ENCODE measurements at places on chromosomes 11 and 22.
A peak's percentile ranks its signal among the peaks of the same experiment; 100 is the strongest.

DNA sequence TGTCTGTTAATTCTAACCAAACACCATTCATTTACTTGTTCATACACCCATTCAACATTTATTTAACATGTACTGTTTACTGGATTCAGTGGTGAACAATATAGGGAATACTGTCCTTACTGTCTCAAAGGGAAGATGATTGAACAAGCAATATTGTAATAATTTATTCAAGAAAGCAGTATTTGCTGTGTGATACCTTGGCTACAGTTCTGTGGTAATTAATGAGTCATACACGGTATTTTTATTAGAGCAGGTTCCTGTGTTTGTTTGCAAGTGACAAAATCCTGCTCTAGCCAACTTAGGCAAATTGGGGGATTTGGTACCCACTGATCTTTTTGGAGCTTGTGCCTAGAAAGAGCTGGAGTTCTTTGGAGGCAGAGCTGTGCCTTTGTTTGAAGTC, 15.7 kb downstream of the PIH1D2 start:
- no peak for DNase-seq

- no peak for DNase-seq
Measured at GRCh38 chr22:39115977-39116621, 19.1 kb downstream of the APOBEC3H start.

DNA sequence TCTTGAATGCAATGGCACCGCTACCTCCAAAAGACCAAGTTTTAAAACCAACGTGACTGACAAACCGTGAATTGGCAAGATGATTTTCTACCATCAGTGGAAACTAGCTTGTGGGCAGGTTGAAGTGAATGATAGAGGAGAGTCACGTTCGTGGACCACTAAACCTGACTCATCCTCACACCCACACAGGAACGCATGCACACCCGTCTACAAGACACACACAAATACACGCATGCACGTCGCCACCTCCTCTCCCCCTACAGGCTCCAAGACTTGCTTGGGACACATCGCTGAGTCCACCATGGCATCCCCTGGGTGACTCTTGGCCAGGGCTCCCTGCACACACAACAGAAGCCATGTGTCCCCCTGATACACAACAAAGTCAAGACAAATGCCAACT, 14.4 kb downstream of the TMPRSS6 start:
- no peak for DNase-seq

GRCh38 chr11:75527938-75528735, 2.4 kb upstream of the GDPD5 start:
- DNase-seq, result no peak

GRCh38 chr11:75147875-75148263, 3.0 kb upstream of the SLCO2B1 start:
- DNase-seq, result no peak

GRCh38 chr11:66478729-66479393, 1.4 kb upstream of the DPP3 start:
- DNase-seq, result no peak

- DNase-seq, result no peak
Measured at GRCh38 chr22:43304831-43305590, 38.2 kb downstream of the SCUBE1 start.

DNA sequence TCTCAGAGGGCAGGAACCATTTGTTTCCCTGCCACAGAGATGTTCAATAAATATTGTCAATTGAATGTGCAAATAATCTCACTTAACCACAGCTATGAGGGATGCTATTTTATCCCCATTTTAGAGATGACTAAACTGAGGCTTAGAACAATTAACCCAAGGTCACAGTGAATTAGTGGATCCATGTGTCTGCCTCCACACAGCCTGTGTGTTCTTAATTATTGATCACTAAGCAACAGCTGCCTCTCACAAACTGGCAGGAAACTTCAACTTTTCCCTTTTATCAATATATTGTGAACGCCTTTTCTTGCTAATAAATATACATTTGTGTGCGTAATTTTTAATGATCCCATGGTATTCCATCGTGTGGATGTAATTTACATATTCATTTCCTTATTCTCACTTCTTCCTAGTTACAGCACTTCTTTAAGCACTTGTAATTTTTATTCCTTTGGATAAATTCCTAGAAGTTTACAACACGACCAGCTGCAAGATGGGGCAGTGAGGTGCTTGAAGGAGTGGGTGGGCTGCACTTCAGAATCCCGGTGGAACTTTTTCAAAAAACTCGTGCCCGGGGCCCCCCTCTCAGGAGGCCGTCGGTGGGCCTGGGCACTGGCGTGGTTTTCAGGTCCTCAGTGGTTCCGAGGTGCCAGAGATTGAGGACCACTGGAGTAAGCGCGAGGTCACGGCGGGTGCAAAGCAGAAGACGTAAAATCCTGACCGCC, 915 bp upstream of the SREBF2 start:
- no peak for DNase-seq

DNA sequence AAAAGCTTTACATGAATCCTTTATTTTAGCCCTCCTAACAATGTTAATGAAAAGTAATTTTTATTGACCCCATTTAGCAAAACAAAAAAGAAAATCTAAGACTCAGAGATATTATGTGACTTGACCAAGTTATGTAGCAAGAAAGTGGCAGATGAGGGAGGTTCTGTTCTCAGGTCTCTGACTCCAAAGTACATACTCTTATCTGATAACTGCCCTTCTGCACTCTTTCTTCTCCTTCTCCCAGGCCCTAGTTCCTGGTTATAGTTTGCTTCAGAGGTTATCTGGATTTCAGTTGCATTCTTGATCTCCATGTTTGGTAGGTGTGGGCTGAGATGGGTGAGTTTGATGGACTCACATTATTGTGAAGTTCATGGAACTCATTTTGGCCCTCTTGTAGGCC, 4.5 kb downstream of the OR9Q2 start:
- no peak for DNase-seq

- DNase-seq, result no peak
Measured at GRCh38 chr11:123587559-123587958, 66.9 kb downstream of the SCN3B start.

- peak; percentile 11 for DNase-seq
Measured at GRCh38 chr11:8610532-8611116, 16.6 kb upstream of the STK33 start.

DNA sequence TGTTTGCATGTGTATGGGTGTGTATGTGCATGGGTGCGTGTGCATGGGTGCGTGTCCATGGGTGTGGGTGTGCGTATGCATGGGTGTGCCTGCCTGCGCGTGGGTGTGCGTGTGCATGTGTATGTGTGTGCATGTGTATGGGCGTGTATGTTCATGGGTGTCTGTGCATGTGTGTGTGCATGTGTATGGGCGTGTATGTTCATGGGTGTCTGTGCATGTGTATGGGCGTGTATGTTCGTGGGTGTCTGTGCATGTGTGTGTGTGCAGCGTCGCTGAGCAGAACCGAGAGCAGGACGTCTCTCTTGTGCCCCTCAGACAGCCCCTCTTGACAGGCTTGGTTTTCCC, 13.9 kb downstream of the IL17REL start:
- DNase-seq, result no peak

DNA sequence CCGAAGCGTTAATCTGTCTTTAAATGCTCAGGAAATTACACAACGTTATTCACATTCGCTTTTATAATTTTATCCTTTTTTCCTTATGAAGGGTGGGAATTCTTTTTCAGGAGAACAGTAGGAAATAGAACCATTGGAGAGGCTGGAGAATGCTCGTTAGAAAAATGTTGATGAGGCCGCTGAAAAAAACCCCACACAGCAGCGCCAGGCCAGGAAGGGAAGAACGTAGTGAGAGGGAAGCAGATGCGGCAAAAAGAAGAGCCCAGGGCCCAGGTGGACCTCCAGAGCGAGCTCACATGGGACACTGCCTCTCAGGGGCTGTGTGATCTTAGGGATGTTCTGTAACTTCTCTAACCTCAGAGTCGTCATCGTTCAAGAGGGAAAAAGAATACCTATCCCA, 691.6 kb downstream of the OPCML start:
- DNase-seq, result no peak

GRCh38 chr11:1307998-1308742, 1.3 kb downstream of the TOLLIP start:
- DNase-seq, result no peak

- DNase-seq, result no peak
Measured at GRCh38 chr11:62152245-62153086, 28.7 kb downstream of the INCENP start.

GRCh38 chr11:125931668-125932067, 14.2 kb upstream of the VSIG10L2 start:
- no peak for DNase-seq

DNA sequence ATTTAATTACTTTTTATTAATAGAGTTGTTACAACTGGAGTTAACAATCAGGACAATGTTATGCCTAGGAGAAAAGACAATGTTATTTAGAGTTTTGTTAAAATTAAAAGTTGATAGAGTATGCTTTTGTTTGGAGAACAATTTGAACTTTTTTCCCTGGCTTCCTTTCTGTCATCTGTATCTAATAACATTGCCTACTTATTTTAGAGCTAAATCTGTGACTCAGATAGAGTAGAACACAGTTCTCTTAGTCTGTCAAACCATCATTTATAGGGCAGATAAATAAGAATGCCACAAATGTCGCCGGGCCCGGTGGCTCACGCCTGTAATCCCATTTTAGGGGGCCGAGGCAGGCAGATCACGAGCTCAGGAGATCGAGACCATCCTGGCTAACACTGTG, 28.9 kb upstream of the YAP1 start:
- DNase-seq, result no peak

DNA sequence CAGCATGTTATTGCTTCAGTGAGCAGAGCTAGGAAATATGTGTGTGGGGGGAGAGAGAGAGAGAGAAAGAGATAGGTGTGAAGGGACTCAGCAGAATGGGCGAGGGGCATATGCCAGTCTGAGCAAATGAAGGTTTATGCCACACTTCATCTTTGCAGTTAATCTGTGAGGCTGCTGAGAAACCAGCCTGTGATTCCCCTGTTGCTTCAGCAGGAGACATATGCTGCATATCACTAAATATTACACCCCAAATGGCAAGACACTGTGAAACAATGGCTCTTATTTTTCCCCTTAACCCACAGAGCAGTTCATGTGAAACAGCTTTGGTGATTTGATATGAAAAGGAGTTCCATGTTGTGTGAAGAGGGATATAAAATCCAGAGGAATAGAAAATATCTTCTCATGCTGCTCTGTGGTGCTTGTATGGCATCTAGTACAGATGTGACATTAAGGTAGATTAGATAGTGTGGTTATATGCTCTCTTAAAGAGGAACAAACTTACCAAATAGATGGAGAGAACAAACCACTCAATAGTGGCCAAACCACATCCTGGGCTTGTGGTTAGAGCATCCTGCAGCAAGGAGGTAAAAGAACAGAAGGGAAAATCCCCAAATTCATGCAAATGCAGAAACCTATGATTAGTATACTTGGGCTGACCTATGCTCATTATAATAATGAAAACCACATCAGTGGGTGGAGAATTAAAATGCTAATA, 864.2 kb downstream of the FAM181B start:
- peak; percentile 41 for DNase-seq

- no peak for DNase-seq
Measured at GRCh38 chr11:93589347-93589746, 46.2 kb upstream of the SMCO4 start.

DNA sequence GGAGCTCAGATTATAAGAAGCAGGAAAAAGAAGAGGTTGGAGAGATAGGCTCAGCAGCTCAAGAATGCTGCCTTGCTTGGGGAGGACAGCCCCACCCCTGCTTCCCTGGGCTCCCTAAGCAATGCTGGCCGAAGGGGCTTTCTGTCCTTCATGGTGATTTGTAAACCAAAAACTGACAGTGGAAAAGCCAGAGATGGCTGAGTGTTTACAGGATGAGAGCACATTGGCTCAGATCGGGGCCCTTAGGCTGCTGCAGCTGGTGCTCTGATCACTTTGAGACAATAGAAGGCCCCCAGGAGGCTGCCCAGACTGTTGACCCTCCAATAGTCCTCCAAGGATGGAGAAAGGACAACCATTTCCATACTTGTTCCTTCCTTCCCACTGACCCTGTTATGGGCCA, 28.8 kb upstream of the AMOTL1 start:
- DNase-seq, result no peak

GRCh38 chr11:80636999-80637398, 1196.2 kb upstream of the TENM4 start:
- DNase-seq, result no peak

DNA sequence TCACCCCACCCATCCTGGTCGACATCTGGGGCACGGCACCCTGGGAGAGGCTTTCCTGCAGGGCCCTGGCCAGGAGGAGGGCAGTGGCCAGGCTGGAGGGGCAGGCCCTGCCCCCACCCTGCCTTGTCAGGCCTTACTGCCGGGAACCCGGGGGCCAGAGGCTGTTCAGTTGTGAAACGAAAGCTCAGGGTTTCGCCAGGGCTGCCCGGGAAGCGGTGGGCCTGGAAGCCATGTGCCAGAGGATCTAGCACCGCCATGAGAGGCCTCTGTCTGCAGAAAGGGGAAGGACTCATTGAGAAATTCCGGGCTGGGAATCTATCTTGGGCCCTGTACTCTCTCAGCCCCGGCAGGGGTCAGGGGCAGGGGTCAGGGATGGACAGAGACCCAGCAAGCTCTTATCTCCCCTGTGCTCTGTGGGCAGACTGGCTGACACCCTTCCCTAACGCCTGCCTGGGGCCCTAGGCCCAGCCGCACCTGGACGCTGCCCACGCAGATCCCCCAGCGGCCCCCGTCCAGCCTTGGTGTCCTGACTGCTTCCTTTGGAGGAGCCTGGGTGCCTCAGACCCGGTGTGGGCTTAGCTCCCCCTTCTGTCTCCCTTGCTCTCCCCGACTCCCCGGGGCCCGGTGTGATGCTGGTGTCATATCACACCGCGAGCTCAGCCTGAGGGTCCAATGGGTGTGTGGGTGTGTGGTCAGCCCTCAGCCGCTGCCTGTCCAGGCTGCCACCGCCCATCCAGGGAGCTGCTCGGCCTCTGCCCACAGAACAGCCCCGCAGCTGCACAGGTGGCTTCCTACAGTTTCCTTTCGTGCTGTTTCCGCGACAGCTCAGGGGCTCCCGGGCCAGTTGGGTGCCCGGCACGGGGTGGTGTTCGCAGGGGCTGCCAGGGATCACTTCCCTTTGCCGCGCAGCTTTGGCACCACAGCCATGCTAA, 6.5 kb downstream of the PIM3 start:
- DNase-seq, result no peak
